ENCODE measurements at places on chromosomes 11 and 22.

DNA sequence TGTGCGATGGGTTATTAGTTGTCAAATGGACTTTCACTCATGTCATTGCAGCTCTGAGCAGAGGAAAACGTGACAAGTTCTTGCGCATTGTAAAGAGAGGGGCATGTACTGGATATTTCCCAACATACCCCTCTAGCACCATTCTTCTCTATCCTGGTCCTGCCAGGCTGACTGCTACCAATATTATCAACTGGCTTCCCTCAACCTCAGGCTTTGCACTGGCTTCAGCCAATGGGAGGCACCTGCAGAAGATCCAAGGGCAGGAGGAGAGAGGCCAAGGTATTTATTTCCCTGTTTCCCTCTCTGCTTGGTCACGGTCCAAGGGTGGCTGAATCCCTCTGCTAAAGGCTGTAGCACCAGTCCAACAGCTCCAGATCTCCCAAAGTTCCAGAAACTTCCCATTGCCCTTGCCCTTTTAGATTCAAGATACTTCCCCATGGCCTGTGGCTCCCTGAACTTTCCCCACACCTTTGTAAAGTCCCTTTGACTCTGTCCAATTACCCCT, 175.6 kb upstream of the NECTIN1 start:
- no peak for DNase-seq

- DNase-seq, result no peak
Measured at GRCh38 chr22:37994049-37994448, 9.7 kb upstream of the SOX10 start.

- DNase-seq, result no peak
Measured at GRCh38 chr22:37462983-37463382, 23.2 kb downstream of the MFNG start.

DNA sequence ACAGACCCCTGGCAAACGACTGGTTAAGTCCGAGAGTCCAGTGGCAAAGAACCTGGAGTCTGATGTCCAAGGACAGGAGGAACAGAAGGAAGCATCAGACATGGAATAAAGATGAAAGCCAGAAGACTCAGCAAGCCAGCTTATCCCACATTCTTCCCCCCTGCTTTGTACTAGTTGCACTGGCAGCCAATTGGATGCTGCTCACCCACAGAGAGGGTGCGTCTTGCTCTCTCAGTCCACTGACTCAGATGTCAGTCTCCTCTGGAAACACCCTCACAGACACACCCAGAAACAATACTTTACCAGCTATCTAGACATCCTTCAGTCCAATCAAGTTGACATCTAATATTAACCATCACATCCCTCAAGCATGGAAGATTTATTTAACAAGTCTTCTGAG, 1265.8 kb upstream of the CNTN5 start:
- DNase-seq, result no peak

GRCh38 chr11:7889985-7890384, 41.1 kb downstream of the OR10A6 start:
- DNase-seq, result no peak

- DNase-seq, result no peak
Measured at GRCh38 chr11:95542868-95543551, 246.6 kb downstream of the FAM76B start.

DNA sequence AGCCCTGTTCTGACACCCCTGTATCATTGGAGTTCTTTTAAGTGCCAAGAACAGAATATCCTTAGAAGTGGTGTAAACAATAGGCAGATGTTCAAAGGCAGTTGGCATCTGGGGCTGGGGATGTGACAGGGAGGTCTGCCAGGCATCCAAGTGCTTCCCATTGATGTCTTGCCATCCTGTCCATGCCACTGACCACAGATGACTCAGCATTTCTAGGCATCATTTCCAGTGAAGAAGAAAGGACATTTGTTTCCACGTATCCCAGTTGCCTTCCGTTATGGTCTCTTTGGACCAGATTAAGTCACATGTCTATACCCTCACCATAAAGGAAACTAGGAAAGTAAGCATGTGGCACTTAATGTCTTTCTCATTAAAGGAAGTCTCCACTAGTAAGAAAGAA, 76.7 kb upstream of the BARX2 start:
- DNase-seq, result no peak

- no peak for DNase-seq
Measured at GRCh38 chr11:66570079-66570849, 1.9 kb upstream of the CTSF start.

GRCh38 chr11:12799334-12799835, 125.2 kb downstream of the TEAD1 start:
- no peak for DNase-seq

DNA sequence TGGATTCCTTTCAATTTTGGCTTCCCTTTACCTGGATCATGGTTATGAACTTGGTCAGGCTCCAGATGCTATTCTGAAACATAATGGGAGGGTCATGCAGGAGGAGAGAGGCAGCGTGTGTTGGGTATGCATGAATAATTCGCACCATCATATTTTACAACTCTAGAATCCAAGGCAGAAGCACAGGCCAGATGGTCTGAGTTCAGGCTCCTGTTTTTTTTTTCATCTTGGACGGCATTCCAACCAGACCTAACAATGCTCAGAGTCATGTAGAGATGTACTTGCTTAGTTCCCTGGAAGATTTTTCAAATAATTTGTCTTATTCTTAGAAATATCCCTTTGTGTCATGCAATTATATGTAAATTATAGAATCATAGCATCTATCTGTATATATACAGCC, 393.5 kb downstream of the JRKL start:
- DNase-seq, result no peak

DNA sequence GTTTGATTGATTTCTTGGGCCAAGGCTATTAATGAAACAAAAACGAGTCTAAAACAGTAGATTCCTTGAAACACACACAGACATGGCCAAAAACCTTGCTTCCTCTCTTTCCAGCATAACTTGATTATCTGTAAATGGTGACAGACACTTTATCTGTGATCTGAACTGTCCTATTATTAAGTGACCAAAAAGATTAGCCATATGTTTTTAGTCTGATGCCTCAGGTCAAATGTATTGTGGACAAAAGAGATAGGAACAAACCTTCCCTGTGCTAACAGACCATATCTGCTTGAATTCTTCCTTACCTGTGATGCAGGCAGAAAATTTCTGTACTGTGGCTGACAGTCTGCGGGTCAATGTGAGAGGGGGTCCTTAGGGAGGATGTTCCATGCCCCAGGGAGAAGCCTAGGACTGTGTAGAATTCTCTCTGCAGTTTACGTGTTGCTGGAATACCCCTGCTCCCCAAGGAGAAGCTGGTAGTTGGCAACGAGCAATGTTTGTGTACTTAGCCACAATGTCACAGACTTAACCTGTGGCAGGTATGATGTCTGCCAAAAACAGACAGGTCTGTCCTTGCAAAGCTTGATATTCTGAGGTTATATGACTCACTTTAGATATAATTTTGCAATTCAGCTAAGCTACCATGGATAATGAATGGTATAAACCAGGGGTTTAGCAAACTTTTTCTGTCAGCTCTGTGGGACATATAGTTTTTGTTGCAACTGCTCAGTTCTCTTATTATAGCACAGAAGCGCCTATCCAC, 31.2 kb downstream of the C11orf71 start:
- DNase-seq, result no peak

DNA sequence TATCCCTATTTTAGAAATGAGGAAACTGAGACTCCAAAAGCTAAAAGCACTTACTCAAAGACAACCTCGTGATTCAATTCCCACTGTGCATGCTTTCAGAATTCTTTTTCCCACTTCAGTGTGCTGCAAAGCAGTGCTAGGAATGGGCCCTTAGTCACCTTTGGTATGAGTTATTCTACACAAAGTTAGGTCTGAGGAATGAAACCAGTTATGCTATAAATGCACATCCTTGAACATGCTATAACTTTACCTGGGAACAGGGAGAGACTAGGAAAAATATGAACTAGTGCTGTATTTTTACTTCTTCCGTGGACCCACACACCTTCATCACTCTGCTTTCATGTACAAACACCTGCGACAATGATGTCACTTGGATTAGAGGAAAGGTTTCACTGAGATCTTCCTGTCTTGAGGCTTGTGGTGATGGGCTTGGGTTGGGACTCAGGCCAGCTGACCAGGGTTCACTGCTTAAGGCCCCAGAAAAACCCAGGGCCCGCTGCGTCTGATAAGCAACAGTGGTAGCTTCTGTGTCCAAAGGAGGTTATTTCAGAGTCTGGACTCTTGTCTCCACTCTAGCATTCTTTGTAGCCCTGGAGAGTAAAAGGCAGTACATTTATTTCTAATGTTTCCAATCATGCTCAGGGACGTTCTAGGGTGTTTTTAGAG, 81.6 kb downstream of the ZC3H12C start:
- DNase-seq, result no peak

GRCh38 chr22:27573280-27574001, 228.1 kb downstream of the MN1 start:
- no peak for DNase-seq

DNA sequence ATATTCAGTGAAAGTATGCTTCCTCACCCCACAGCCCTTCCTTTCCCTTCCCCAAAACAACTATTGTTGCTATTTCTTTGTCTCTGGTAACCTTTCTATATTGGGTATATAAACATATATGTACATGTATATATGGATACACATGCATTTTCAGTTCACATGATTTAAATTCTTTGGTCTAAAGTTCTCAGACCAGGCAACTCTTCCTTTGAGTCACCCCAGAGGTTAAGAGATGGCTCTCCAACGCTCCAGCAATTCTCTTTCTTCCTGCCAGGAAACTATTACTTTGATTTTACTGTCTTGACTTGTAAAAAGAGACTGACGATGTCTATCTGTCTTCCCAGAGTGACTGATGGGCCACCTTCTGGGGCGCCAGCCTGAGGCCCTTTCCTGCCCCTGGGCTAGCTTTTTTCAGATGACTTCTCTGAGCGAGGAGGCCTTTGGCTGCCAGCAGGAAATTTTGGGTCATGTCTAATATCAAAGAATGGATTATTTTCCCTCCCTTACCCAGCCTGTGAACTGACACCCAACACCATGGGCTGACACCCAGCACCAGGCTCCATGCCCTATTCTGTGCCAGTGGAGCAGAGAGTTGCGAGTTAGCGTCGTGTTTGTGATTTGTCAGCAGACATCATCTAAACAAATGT, 14.4 kb upstream of the ST3GAL4 start:
- DNase-seq, result no peak

GRCh38 chr11:69353696-69354544, 60.0 kb downstream of the MYEOV start:
- DNase-seq, result no peak

- DNase-seq, result no peak
Measured at GRCh38 chr11:87301785-87302540, 264.2 kb downstream of the TMEM135 start.

GRCh38 chr11:113977701-113978100, 2.8 kb downstream of the HTR3A start:
- no peak for DNase-seq

DNA sequence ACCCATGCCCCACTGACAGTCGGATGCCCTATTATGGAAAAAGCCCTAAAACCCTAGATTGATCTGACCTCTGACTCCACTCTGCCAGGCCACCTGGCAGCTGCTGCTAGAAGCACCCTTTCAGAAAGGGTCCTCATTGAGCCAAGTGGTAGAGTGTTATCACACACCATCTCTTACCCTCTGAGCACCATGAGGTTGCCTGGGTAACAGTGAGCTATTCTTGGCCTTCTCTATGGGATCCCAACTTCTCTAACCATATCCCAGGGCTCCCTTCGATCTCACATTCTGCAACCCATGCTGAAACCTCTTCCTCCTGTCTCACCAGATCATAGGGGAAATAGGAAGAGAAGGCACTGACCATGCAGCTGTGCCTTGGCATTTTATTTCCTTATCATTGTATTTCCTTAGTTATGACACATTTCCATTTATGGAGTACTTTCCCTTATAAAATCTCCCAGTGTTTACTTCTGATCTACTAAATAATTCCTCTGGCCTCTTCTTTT, 52.7 kb downstream of the MPPED2 start:
- DNase-seq, result no peak

- DNase-seq, result no peak
Measured at GRCh38 chr11:125593114-125593820, 615 bp downstream of the STT3A start.

GRCh38 chr11:19935507-19935906, 222.9 kb downstream of the NAV2 start:
- no peak for DNase-seq

GRCh38 chr11:32705309-32706033, 89.0 kb downstream of the CCDC73 start:
- no peak for DNase-seq

DNA sequence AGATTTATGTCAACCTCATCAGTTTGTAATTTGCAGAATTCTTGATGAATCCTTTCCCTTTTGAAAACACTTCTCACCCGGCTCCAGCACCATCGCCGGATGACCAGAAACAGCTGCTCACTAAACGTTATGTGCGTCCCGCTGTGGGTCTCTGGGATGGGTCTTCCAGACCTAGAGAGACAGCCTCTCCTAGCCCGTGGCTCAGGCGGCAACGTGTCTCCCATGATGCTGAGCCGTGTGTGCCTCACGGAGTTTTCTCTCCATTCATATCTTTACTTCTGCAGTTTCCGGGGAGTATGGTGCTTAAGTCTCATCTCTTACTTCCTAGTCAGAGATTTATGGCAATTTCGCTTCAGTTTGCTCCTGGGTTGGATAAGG, 25.0 kb upstream of the ACR start:
- DNase-seq, result no peak

DNA sequence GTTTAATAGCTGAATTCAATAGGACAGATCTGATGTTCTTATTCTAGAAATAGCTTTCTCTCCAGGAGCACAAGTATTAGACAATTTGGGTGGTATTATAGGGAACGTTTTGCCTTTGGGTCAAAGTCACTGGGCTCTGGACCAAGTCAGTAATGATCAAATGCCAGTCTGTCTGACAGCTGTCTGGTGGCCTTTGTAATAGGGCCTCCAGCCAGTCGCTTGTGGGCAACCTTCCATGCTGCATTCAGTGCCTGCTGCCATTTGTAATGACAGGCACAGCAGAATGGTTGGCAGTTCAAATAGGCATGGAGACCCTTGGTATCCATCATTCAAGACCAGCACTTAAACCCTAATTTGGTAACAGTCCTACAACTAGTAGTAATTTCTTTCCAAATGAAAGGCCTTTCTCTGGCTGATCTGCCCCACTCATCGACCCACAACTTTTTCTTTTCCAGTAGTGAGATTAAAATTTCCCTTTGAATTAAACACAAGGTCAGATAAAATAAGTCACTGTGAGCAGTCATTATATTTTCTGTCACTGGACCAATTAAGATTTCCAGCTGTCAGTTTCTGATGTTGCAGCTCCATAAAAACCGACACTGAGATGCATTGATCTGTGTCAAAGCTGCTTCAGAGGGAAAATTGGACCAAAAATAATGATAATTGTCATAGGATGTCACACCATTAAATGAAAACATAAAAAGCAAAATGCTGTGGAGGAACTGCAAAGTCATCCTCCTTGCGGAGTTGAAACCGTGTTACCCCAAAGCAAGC, 1038.1 kb downstream of the LRRC4C start:
- no peak for DNase-seq
